ENCODE measurements at places on chromosomes 6 and 20. TPM values are rescaled to one million over a fixed set of nuclear protein-coding genes. Genes with fewer than 3 reads are reported as not detected.

TMEM74B gene
- 2.1 TPM for total RNA-seq

SNX5 gene
- total RNA-seq, result 78.0 TPM

STX7 gene
- total RNA-seq, result 60.6 TPM

MTFR2 gene
- total RNA-seq, result 1.3 TPM

IRF4 gene
- not detected for total RNA-seq

THBD gene
- total RNA-seq, result 14.2 TPM
